ENCODE measurements at places on chromosomes 7 and 10. TPM values are rescaled to one million over a fixed set of nuclear protein-coding genes. Genes with fewer than 3 reads are reported as not detected.

Gene HMX3
- total RNA-seq = not detected

Gene OR6V1
- not detected for total RNA-seq

Gene SPDYE6
- not detected for total RNA-seq

Gene CRHR2
- not detected for total RNA-seq

Gene SKIDA1
- 0.34 TPM for total RNA-seq

Gene NRG3
- not detected for total RNA-seq

Gene TCF7L2
- total RNA-seq = 164 TPM

Gene ZNF438
- 3.3 TPM for total RNA-seq

GRCh38 chr7:99365318-99366141, 9.0 kb upstream of the ARPC1B start:
- no peak overlapping the region for H3K27ac ChIP-seq
- no peaks in the 10 kb centered on the region for H3K27me3 ChIP-seq
- peaks cover 5% of the 10 kb centered on the region for H3K4me1 ChIP-seq

GRCh38 chr10:27345455-27345920, 104.9 kb upstream of the ACBD5 start:
- no peaks in the 10 kb centered on the region for H3K4me1 ChIP-seq
- H3K27ac ChIP-seq = no peak overlapping the region
- DNase-seq = no peak
- no peaks in the 10 kb centered on the region for H3K36me3 ChIP-seq
- H3K27me3 ChIP-seq = peaks cover 8% of the 10 kb centered on the region
- H3K4me3 ChIP-seq = no peak overlapping the region

DNA sequence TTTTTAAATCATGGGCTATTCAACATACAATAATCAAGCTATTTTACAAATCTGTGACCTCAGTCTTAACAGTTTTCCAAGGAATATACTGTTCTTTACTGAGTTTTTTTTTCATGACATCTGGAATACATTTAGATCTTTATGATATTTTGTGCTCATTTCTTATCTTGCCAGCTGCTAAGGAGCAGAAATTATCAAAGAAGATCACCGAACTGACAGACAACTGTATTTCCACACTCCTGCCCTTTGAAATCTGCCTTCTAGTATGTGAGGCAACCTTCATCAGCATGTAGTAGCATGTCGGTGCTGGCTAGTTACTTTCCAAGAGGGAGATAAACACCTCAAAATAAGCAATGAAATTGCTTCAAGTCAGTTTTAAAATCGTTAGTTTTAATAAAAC, 66.4 kb downstream of the NHLRC2 start:
- H3K36me3 ChIP-seq = no peaks in the 10 kb centered on the region
- no peak overlapping the region for H3K27ac ChIP-seq
- no peaks in the 10 kb centered on the region for H3K4me1 ChIP-seq
- no peaks in the 10 kb centered on the region for H3K27me3 ChIP-seq
- no peak for DNase-seq

DNA sequence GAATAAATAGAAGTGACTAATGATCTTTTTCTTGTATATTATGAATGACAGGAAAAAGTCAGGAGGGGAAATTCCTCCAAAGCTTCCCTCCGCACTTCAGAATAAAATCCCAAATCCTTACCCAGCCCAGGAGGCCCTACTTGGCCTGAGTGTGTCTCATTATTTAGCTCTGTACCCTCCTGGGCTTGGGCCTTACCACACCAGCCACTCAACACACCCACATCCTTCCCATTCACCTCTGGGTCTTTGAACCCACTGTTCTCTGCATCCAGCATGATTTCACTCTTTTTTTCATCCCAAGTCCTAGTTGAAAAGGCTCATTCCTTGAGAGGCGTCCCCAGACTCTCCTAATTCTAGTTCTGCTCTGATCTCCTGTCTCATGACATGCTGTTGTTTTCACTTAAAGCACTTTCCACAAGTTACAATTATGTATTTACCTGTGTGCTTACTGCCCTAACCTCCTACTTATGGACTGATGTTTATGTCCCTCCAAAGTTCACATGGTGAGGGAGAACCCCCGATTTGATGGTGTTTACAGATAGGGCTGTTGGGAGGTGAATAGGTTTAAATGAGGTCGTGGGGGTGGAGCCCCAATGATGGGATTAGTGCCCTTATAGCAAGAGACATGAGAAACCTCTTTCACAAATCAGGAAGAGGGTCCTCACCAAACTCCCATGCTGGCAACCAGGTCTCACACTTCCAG, 6.4 kb downstream of the NOD1 start:
- H3K36me3 ChIP-seq = no peaks in the 10 kb centered on the region
- no peak overlapping the region for H3K27ac ChIP-seq
- DNase-seq = no peak

- H3K4me3 ChIP-seq = no peak overlapping the region
- no peaks in the 10 kb centered on the region for H3K27me3 ChIP-seq
- H3K36me3 ChIP-seq = no peaks in the 10 kb centered on the region
Observed at GRCh38 chr10:11197266-11197712, 179.6 kb downstream of the CELF2 start.

DNA sequence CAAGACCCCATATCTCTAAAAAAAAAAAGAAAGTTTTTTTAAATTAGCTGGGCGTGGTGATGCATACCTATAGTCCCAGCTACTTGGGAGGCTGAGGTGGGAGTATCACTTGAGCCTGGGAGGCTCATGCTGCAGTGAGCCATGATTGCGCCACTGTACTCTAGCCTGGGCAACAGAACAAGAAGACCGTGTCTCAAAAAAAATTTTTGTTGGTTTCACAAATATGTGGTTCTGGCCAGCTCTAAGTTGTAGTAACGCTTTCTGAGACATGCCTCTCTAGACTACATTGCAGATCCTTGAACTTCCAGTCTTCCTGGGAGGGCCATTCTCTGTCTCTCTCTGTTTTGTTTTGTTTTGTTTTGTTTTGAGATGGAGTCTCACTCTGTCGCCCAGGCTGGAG, 24.6 kb upstream of the RHBDD2 start:
- H3K27ac ChIP-seq = no peak overlapping the region
- no peaks in the 10 kb centered on the region for H3K27me3 ChIP-seq
- H3K4me1 ChIP-seq = no peaks in the 10 kb centered on the region
- H3K36me3 ChIP-seq = no peaks in the 10 kb centered on the region
- H3K4me3 ChIP-seq = no peak overlapping the region

- H3K27me3 ChIP-seq = no peaks in the 10 kb centered on the region
- no peak overlapping the region for H3K27ac ChIP-seq
- no peak overlapping the region for H3K4me3 ChIP-seq
- H3K4me1 ChIP-seq = no peaks in the 10 kb centered on the region
Observed at GRCh38 chr7:136050462-136050847, 73.3 kb upstream of the MTPN start.

- H3K27ac ChIP-seq = no peak overlapping the region
- no peaks in the 10 kb centered on the region for H3K4me1 ChIP-seq
- no peak for DNase-seq
- no peaks in the 10 kb centered on the region for H3K27me3 ChIP-seq
- H3K4me3 ChIP-seq = no peak overlapping the region
Observed at GRCh38 chr7:81672872-81673271, 97.0 kb downstream of the HGF start.

GRCh38 chr7:151810441-151811232, 66.3 kb downstream of the PRKAG2 start:
- no peaks in the 10 kb centered on the region for H3K36me3 ChIP-seq
- DNase-seq = no peak
- no peaks in the 10 kb centered on the region for H3K27me3 ChIP-seq

DNA sequence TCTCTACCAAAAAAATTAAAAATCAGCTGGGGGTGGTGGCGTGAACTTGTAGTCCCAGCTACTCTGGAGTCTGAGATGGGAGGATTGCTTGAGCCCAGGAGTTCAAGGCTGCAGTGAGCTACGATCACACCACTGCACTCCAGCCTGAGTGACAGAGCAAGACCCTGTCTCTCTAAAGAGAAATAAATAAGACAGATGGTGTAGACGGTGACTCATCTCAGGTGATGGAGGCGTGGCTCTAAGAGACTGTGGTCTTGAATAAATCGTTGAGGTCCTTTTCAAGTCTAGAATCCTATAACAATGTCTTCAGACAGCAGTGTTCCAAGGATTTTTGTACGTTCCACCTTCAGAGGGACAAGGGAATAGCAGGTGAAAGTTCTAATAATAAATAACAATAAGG, 53.8 kb upstream of the PFKFB3 start:
- no peak for DNase-seq
- H3K4me3 ChIP-seq = no peak overlapping the region
- no peak overlapping the region for H3K27ac ChIP-seq
- H3K4me1 ChIP-seq = peaks cover 27% of the 10 kb centered on the region
- no peaks in the 10 kb centered on the region for H3K27me3 ChIP-seq

DNA sequence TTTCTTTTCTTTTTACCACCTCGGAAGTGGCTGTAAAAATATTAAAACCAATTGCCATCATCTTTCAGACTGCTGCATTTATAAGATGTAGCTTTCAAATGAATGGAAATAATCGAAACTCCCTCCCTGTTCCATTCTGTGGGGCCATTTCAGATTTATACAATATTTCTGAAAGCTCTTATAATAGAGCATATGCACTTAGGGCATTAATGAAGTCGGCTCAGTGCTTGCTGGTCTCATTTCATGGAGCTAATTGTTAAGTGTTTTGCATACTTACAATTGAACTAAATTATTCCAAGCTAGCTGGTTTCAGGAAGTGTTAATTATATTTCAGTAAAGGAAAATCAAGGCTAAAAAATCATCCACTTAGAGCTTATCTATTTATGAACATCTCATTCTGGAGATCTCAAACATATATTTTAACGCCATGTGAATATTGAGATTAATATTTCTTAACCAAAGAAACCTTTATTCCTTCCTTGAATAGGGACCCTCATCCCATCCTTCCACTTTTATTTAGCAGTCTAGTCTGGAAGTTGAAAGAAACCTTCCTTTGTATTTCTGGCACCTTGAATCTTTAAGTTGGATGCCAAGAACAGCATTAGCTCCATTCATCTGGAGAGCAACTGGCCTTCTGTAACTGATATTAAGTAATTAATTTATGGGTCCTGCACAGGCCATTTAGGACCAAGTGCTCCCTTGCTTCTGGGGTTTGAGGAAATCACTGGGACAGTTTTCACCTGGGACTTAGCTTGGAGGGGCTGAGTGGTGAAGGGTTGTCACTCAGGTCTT, 45.1 kb downstream of the RPS24 start:
- H3K36me3 ChIP-seq = no peaks in the 10 kb centered on the region
- H3K4me1 ChIP-seq = no peaks in the 10 kb centered on the region
- H3K4me3 ChIP-seq = no peak overlapping the region
- peaks cover 7% of the 10 kb centered on the region for H3K27me3 ChIP-seq
- H3K27ac ChIP-seq = no peak overlapping the region
- no peak for DNase-seq

DNA sequence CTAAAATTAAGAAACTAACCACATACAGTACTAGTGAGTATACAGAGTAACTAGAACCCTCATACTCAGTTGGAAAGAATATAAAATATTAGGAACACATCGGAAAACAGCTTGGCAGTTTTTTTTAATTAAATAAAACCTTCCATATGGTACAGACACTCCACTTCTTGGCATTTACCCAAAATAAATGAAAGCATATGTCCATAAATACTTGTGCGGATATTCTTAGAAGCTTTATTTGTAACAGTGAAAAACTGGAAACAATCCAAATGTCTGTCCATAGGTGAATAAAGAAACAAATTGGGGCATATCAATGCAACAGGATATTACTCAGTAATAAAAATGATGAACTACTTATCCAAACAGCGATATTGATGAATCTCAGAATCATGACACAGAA, 410.0 kb downstream of the HTR7 start:
- H3K4me1 ChIP-seq = peaks cover 14% of the 10 kb centered on the region
- no peak overlapping the region for H3K4me3 ChIP-seq
- H3K27ac ChIP-seq = no peak overlapping the region
- no peaks in the 10 kb centered on the region for H3K36me3 ChIP-seq

GRCh38 chr7:132343199-132343598, 233.1 kb downstream of the PLXNA4 start:
- no peaks in the 10 kb centered on the region for H3K36me3 ChIP-seq
- no peak for DNase-seq
- no peak overlapping the region for H3K27ac ChIP-seq
- no peak overlapping the region for H3K4me3 ChIP-seq
- peaks cover 46% of the 10 kb centered on the region for H3K27me3 ChIP-seq

DNA sequence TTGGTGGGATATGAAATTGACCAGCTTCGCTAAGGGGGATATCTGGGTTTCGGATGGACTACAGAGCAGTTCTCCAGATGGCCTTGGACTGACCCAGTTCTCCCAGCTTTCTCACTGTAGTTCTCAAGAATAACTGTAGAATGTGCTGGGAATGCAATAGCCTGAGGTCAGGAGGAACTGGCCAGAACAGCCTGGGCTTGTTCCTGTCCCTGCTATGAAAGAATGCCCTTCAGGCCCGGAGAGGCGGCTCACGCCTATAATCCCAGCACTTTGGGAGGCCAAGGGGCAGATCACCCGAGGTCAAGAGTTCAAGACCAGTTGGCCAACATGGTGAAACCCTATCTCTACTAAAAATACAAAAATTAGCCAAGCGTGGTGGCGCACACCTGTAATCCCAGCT, 12.3 kb upstream of the TSPAN14 start:
- no peak overlapping the region for H3K27ac ChIP-seq
- no peaks in the 10 kb centered on the region for H3K27me3 ChIP-seq
- no peaks in the 10 kb centered on the region for H3K36me3 ChIP-seq
- no peak overlapping the region for H3K4me3 ChIP-seq
- no peak for DNase-seq
- H3K4me1 ChIP-seq = peaks cover 14% of the 10 kb centered on the region

- H3K36me3 ChIP-seq = no peaks in the 10 kb centered on the region
- DNase-seq = no peak
- no peaks in the 10 kb centered on the region for H3K27me3 ChIP-seq
Observed at GRCh38 chr7:13047061-13047460, 359.6 kb downstream of the ARL4A start.

GRCh38 chr7:154857240-154857639, 145.7 kb downstream of the PAXIP1 start:
- H3K4me3 ChIP-seq = no peak overlapping the region
- DNase-seq = no peak
- H3K36me3 ChIP-seq = no peaks in the 10 kb centered on the region

DNA sequence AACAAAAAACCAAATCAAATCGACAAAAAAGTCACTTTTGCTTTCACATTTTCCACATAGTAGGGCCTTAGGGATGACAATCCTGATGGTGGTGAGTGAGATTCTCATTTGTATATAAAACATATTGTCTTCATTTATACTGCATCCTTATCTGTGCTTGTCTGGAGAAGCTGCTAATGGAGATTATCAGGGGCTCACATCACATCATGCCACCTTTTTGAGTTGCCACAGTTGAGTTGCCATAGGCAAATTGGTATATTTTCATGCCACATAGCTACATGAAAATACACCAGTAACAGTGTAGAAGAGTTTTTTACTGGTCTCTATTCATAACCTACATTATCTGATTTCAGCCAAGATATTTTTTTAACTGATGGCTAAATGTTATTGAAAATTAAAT, 85.3 kb downstream of the CNTNAP2 start:
- H3K27me3 ChIP-seq = no peaks in the 10 kb centered on the region
- H3K36me3 ChIP-seq = no peaks in the 10 kb centered on the region
- DNase-seq = no peak
- no peaks in the 10 kb centered on the region for H3K4me1 ChIP-seq
- no peak overlapping the region for H3K27ac ChIP-seq
- H3K4me3 ChIP-seq = no peak overlapping the region

- H3K27ac ChIP-seq = no peak overlapping the region
- H3K4me3 ChIP-seq = no peak overlapping the region
- no peak for DNase-seq
- H3K27me3 ChIP-seq = peaks cover 12% of the 10 kb centered on the region
Observed at GRCh38 chr10:113320211-113320610, 232.6 kb upstream of the HABP2 start.

- no peak for DNase-seq
- no peak overlapping the region for H3K4me3 ChIP-seq
- H3K27ac ChIP-seq = no peak overlapping the region
- no peaks in the 10 kb centered on the region for H3K27me3 ChIP-seq
Observed at GRCh38 chr7:115635876-115636275, 394.7 kb downstream of the TFEC start.
